ENCODE measurements at places on chromosomes 6 and 20. TPM values are rescaled to one million over a fixed set of nuclear protein-coding genes. Genes with fewer than 3 reads are reported as not detected.

The SLC9A8 gene
- 19.9 TPM for total RNA-seq

GRCh38 chr6:161745594-161746141 lies 471.8 kb upstream of the AGPAT4 start:
- no peak for DNase-seq

- DNase-seq: no peak
Measured at GRCh38 chr6:76885861-76886301, 577.4 kb downstream of the HTR1B start.

The KCNG1 gene
- total RNA-seq: 4.0 TPM

The NMBR gene
- not detected for total RNA-seq
